T-helper 9 cell (primary cell): ENCODE measurements at places on chromosomes 5 and 9.

DNA sequence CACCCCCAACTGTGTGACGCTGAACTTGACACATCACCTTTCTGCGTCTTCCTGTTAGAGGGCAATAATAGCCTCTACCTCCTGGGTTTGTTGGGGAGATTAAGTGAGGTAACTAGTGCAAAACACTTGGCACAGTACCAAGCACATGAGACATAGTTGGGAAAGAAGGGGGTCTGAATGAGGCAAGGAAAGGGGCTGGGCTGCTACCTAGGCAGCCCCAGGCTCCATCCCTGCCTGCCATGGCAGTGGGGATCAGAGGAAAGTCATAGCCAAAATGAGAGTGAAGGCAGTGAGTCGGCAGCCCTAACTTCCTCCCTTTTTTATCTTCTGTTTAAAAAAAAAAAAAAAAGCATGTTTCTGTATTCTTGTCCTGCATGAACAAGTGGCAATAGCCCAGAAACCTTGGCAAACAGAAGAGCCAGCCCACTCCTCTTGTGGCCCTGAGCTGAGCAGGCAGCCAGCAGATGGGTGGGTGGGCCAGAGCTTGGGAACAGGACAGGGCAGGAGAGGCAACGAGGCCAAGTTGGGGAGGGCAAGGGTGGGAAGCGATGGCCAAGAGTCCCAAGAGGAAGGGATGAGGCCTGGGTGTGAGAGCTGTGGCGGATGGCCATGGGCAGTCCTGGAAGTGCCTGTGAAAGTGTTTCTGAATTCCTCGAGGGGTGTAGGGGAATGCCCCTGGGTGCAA is 11.4 kb downstream of the CAMK2A start:
- DNase-seq = no peak

DNA sequence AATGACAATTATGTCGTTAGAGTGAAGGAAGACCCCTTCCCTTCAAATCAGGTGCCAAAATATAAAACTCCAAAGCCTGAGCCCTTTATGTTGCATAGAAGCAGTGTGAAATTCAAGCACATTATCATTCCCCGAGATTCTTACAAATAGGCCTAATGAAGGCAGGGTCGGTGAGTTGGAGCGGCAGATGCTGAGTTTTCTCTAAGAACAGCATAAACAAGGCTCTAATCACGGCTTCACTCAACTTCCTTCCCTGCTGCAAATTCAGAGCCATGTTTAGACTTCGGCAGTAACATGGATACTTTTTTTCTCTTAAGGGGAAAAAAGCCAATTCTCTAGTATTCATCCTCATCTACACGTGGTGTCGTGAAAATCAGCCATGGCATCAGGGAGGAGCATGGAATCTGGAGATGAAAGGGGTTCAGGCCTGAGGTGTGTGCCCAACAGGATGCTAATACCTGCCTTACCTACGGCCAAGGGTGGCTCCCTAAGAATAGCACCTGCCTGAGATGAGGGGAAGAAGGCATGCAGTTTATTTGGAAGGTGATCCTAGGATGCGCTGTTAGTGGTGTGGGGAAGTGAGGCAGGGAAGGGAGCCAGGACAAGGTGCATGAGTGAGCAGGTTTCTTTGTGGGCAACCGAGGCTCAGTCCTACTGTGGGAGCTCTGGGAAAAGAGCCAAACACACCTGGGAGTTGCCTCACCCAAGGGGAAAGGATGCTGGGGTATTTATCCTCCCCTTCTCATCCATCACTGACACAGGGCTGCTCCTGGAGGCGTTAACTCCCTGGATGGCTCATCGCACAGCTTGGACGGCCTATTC is 146.8 kb upstream of the TBC1D2 start:
- no peak for DNase-seq

GRCh38 chr5:36079200-36079781 is 12.6 kb upstream of the UGT3A2 start:
- no peak for DNase-seq

GRCh38 chr5:146919304-146919703 is 40.7 kb upstream of the PPP2R2B start:
- no peak for DNase-seq

DNA sequence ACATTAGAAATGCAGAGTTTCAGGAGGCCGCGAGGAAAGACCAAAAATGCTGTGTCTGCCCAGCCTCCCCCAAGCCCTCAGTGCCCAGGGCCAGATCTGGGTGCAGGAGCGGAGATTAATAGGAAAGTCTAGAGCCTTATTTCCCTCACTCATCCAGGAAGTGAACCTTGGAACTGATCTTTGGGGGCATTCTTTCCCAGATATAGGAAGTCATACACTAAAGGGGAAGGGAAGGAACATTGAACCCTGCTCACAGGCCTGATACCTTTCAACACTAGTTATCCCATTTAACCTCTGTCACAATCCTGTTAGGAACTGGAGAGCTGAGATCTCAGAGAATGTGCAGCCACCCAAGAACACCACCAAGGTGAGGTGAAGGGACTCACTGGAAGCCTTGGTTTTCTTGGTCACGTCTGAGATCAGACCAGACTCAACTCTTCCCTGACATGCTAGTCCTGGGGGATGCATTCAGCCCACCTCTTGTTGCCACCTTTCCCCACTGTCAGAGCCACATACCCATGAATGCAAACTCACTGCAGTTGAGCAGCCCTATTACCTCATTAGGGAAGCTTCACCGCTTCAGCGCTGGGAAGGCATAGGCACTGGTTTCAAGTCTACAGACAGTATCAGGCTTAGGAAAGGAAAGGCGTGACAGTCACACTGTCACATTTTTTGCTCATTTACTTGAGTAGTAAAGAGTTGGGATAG is 95.0 kb downstream of the KIAA1958 start:
- DNase-seq = no peak

- no peak for DNase-seq
Measured at GRCh38 chr9:98999152-98999525, 55.4 kb downstream of the COL15A1 start.

GRCh38 chr9:32403567-32404260 is 19.3 kb downstream of the ACO1 start:
- DNase-seq = no peak

DNA sequence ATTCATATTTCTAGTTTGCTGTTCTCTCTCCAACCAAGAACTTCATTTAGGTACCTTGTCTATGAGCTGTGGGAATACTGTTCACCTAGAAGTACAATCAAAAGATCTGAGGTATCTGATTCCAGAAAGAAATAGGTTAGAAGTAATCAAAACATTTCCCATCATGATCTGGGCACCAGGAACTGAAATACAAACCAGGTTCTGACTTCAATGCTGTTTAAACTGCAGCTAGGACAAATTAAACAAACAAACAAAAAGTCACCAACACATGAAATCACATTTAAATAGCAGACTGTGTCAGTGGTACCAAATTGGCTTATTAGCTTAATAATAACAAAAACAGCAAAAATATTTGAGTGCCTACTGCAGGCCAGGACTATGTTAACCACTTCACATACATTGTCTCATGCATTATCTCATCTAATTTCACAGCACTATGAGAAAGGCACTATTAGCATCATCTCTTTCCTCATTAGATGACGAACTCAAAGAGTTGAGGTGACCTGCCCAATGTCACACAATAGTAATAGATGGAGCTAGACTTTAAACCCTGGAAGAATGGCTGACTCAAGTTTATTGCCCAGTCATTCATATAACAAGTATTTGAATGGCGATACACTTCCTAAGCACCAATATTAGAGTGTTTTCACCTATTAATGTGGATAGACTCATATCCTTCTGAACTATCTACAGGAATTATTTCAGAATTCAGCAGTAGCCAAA is 14.5 kb downstream of the PLPP1 start:
- no peak for DNase-seq

DNA sequence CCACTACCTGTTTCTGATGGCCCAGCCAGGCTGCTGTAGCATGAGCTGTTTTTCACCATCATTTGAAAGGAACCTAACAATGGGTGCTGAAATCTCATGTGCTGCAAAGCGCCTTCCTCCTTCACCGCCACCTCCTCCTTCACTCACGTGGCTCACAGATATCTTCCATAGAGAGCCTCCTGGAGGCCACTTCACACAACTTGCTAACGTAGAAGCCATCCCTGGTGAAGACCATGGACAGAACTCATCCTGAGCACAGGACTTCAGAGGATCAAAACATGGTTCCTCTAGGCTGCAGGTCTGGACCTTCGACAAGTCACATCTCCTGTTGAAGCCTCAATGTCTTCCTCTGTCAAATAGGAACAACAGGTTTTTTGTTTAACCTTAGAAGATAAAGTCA is 155.5 kb upstream of the RAD23B start:
- no peak for DNase-seq

- DNase-seq = no peak
Measured at GRCh38 chr9:31355159-31355882, 1029.1 kb upstream of the ACO1 start.

GRCh38 chr5:38323645-38324295 is 65.4 kb downstream of the EGFLAM start:
- no peak for DNase-seq

DNA sequence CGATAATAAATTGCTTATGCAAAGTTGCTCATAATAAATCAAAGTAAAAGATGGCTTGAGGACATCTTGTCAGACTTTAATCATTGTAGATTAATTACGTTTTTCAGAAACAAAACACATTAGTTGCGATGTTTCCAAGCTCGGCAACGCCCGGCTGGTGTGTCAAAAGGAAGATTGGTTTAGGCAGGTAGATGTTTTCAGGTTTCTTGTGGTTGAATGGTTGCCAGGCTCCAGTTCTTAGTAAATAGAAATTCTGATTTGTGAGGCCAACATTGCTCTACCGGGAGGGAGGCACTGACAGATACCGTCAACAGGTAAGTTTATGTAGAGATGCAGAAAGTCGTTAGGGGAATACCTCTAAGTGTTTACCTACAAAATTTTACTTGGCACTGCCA is 280.3 kb downstream of the NPR3 start:
- no peak for DNase-seq

GRCh38 chr5:91042247-91042935 is 340.7 kb downstream of the ARRDC3 start:
- no peak for DNase-seq

GRCh38 chr9:91740701-91741100 is 209.3 kb downstream of the ROR2 start:
- no peak for DNase-seq

DNA sequence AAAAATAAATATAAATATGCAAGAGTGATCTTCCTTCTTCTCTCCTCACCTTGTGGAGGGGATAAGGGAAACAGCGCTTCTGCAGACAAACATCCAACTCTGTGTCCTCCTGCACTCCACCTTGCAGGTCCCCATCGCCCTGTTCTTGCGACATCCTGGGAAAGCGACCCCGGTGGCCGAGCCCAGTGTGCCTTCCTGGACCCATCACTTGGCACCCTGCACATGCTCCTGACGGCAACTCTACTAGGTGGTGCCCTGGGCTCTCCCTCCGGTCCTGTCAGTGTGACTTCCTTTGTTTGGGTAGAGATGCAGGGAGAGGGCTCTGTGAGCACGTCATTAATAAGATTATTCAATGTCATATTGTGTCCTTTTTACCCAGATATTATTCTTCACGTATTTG is 266.0 kb upstream of the ADAMTS16 start:
- no peak for DNase-seq
